CD4-positive, alpha-beta T cell treated with Interleukin-6 for 4 hours (primary cell): ENCODE measurements at places on chromosomes 2 and 18.
A peak's percentile ranks its signal among the peaks of the same experiment; 100 is the strongest.

- no peak for DNase-seq
Observed at GRCh38 chr2:165953306-165953654, 296 bp downstream of the TTC21B start.

- DNase-seq: no peak
Observed at GRCh38 chr2:160140471-160140870, 59.6 kb downstream of the ITGB6 start.

DNA sequence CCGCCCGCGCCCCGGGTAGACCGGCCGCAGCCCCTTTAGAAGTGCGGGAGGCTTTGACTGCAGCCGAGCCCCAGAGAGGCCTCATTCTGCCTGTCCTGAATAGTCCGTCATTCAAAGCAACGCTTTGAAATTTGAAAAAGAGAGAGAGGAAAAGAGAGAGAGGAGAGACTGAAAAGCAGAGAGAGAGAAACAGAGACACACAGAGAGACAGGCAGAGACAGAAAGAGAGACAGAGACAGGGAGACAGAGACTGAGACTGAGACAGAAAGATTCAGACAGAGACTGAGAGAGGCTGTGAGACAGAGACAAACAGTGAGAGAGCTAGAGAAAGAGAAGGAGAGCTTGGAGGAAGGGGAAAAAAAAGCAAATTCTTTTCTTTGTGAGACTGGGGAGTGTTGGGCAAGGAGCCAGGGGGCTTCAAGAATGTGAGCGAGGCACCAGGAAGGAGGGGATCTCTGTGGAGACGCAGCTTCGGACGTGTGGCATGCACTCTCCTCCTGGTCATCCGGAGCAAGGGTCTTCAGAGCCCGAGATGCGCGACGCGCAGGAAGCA is 73.1 kb downstream of the MYCN start:
- DNase-seq: no peak

GRCh38 chr18:8401606-8402005 is 207.6 kb upstream of the RAB12 start:
- no peak for DNase-seq

DNA sequence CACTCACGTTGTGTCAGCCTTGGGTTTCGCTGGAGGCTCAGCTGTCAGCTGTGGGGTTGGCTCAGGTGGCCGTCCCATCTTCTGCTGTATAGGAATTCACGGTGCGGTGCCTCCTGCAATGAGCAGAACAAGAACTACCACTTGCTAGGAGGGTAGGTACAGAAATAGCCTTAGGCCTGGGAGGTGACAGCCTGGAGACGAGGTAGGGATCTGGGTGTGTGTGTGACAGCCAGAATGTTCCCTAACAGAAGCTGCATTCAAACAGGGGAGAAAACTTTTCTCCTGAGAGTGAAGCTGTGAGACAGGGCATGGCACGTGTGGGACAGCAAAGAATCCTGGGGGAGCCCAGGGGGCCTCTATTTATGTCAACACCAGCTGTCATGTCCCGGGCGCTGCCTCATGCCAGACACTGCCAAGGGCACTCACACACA is 8.4 kb upstream of the MAL start:
- DNase-seq: no peak

GRCh38 chr2:185979546-185980071 is 241.0 kb downstream of the FSIP2 start:
- no peak for DNase-seq

- DNase-seq: peak; percentile 13
Observed at GRCh38 chr2:207330912-207331311, 165.2 kb upstream of the KLF7 start.

GRCh38 chr2:217092710-217093379 is 233.0 kb upstream of the TNP1 start:
- DNase-seq: no peak

DNA sequence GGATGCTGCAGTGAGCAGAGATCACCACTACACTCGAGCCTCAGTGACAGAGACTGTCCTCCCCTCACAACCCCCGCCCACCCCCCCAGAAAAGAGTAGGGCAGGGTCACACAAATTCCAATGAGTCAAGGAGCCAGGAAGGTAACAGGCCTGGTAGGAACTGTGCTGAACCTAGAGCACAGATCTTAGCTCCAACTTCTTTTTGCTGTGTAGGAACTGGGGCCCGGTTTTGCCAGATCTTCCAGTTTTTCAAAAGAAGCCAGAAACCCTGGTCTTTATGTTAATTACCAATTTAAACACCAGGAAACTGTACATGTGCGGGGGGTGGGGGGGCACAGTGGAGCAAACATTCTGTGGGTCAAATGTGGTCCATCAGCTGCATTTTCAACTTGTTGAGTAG is 71.0 kb downstream of the PRPF40A start:
- DNase-seq: no peak

DNA sequence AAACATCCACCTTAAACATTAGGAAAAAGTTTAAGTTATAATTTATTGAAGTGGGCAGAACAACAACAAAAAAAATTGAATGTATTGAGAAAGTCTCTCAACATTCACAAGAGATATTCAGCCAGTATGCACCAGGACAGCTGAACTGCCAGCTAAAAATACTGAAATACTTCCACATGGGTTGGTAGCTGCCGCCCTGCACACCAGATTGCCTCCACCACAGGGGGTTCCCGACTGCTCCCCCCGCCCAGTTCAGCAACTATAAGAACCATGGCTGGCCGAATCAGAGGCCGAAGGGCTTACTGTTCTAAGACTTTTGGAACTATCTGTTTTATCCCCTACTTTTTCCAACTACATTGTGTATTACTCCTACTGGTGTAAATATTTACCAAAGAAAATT is 150.0 kb upstream of the LRP1B start:
- no peak for DNase-seq

GRCh38 chr2:169010633-169011460 is 20.3 kb downstream of the ABCB11 start:
- DNase-seq: no peak

GRCh38 chr2:28469947-28470535 is 25.8 kb upstream of the PLB1 start:
- no peak for DNase-seq

GRCh38 chr2:46263347-46263746 is 33.9 kb upstream of the EPAS1 start:
- no peak for DNase-seq

DNA sequence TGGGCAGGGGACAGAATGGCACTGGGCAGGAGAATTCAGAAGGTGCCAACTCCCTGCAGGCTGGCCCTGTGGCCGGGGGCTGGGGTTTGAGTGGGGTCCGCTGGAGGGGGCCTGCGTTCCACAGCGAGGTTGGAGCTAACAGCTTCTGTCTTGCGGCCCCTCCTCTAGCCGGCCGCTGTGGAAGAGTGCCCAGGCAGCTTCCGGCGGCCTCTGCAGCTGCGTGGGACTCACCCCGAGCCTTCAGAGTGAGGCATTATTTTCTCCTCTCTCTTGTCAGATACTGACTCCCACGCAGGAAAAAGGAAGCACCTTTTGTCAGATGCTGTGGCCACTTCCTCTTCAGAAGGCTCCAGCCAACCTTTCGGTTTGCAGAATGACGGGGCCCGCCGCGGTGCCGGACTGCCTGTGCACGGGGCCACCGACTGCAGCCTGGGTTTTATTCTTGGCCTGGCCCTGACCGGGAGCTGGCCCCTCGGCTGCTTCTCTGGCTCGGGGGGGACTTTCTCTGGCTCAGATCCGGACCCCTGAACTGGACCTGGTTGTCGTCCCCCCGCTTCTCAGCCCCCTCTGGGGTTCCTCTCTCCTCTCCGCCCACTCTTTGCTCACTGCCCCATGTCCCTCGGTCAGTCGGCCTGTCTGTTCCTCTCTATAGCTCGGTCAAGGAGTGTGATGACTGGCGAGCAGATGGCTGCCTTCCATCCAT is 40.1 kb downstream of the ARHGAP25 start:
- DNase-seq: peak; percentile 69

GRCh38 chr2:133248264-133248663 is 320.0 kb downstream of the NCKAP5 start:
- no peak for DNase-seq

DNA sequence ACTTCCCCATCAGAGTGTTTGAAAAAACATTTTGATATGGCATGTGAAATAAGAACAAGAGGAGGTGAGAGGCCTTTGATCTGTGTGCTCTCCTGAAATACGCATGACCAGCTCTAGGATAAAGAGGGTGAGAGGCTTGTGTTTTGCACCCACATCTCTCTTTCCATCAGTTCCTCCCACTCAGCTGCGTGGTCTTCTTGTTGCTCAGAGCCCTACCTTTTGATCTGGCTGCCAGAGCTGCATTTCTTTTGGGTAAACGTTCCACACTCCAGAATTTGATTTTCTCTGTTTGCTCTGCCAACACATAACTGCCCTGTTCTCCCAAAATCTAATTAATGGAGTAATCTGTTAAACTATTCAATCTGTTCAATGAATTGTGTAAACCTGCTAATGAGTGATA is 72.0 kb upstream of the FN1 start:
- no peak for DNase-seq

GRCh38 chr2:136168720-136169119 is 50.8 kb upstream of the CXCR4 start:
- DNase-seq: no peak

- no peak for DNase-seq
Observed at GRCh38 chr2:1683297-1683696, 61.0 kb downstream of the PXDN start.

DNA sequence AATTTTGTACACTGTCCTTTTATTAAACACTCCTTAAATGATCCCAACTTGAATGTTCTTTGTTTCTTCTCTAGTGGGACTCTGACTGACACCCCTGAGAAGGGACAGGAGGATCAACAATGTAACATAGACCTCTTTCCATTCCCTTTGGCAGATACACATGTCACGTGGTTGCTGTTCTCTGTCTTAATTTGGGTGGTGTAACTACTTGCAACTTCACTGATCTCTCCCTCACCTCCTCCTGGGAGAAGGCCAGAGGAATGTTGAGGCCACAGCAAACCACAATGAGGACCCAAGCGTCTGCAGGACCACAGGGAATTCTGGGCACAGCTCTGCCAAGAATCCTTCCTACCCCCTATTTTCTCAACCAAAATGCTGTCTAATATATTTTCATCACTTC is 205.6 kb downstream of the RTP5 start:
- no peak for DNase-seq

DNA sequence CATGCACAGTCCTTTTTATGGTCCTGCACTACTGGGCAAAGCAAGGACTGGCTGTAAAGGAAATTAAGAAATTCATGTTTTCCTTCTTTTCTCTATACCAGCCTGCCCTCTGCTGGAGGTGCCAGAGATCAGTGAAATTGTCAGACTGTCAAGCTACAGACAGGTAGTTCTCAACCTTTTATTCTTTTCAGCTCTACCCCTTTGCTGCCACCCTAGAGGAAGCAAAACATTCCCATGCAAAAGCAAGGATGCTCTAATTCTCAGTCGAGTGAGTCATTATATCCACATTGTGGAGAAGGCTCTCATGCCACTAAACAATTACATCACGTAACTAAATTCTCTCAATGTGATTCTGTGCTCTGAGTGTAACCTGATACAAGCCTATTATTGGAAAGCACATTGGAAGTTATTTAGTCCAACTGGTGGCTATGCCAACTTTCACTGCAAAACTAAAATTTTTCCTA is 25.0 kb upstream of the RAPGEF4 start:
- peak; percentile 51 for DNase-seq

DNA sequence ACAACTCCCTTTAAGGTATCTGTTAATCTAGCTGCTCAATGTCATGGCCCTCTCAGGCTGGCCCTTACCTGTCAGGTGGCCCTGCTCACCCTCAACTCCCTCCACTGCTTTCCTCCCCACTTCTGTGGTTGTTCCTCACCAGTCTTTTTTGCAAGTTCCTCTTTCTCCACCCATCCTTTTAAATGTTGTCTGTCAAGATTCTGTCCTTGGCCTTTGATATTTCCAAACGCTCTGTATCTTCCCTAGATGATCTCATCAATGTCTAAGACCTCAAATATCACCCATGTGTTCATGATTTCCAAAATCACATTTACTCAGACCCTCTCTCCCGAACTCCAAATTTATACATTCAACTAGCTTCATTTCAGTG is 3.5 kb downstream of the PTPN2 start:
- DNase-seq: no peak

DNA sequence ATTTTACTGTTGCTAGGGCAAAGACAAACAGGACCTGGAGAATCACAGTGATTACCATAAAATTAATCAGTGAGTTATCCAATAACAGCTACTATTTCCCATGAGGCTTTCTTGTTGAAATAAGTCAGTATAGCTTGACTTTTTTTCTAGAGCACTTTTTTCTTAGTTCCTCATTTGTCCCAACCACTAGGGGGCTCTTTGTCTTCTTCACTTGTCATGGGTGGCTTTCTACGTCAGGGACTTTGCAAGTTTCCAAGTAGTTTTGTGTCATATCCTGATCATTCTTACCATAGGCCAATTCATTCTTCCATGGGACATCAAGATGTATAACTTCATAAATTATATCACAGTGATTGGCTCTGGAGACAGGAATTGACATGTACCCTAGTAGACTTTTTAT is 1019.6 kb upstream of the PIK3C3 start:
- no peak for DNase-seq

DNA sequence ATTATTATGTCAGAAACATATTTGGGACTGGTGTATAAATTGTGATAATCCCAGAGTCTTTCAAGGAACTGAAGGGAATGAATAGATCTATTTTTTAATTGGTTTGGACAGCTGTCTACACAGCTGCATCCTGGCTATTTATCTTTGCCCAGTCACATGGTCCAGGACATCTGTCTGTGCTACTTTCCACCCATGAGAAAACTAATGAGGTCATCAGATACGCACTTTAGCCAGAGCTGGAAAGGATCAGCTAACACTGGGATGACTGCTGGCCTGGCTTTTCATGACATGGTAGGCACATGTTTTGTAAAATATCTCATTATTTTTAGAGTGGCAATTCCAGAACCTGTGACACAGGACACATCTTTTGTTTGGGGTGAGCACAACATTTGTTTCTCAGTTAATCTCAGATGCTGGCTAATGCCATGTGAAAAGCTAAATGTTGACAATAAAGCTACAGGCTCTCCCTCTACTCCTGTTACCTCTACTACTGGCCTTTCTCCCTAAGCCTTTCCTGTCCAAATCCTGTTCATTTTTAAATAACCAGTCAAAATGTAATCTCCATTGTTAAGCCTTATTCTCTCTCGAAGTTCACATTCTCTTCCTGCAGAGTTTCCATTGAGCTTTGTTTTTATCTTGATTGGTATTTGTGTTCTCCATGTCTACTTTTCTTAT is 500.7 kb downstream of the RIT2 start:
- DNase-seq: no peak

GRCh38 chr2:174259981-174260380 is 11.6 kb upstream of the OLA1 start:
- no peak for DNase-seq
